ENCODE measurements at places on chromosomes 7 and 10.

GRCh38 chr7:46100521-46100920 lies 179.4 kb upstream of the IGFBP3 start:
- no peak for DNase-seq

DNA sequence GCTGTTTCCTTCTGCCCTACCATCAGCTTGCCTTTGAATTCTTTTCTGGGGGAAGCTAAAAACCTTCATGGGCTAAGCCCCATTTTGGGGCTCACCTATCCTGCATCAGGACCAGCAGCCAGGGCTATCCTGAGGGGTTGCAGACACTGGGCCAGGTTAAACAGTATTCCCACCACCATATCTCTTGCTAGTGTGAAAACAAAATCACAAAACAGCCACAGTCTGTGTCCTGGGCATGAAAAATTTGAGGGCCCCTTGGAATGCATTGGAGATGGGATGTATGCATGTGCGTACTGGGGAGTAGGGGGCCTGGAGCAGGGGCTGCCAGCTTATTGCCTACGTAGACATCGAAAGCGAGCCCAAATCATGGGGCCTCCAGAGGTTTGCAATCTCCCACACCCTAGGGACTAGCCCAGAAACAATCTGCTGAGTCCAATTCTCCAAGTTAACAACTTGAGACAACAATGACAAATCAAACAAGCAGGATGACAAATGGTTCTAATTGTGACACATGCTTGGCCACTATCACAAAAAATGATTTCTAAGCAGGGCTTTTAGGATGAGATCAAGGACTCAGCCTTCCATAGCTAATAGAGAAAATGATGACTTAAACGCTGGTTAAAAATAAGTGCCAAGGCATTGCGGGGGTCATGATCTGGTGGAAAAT lies 557.1 kb downstream of the KCNMA1 start:
- DNase-seq = no peak

GRCh38 chr7:134175334-134176036 lies 48.3 kb downstream of the LRGUK start:
- no peak for DNase-seq

DNA sequence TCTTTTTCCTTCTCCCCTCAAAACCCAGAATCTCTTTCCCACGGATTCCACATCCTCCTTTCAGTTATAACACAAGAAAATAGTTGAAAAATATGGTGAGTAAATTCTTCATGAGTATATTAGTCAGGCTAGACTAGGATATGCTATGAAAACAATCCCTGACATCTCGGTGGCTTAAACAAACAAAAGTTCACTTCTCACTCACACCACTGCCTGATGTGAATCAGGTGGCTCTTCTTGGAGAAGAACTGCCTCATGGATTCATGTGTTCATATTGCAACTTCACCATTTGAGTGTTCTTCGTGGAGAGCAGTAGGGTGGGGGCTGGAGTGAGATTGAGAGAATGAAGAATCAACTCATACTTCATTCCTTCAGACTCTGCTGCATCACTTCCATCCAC lies 204.1 kb downstream of the PHF14 start:
- no peak for DNase-seq

- DNase-seq = no peak
Measured at GRCh38 chr7:5373300-5373699, 50.3 kb downstream of the TNRC18 start.

GRCh38 chr7:88458946-88459345 lies 152.3 kb upstream of the STEAP4 start:
- no peak for DNase-seq

DNA sequence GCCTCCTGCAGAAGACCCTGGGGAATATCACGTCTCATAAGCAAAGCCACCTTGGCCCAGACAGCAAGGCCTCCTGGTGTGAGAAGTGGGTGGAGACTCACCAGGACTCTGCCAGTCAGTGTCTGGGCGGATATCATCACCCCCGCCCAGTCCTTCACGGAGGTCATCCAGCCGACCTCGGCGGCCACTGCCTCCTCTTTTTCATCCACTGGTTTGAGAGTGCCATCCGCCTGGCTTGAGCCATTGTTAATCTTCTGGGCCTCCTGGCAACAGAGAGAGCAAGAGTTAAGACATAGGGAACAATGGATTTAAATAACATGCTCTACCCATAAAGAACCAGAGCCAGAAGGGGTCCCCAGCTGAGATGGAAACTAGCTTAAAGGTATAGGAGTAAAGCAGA lies 233.8 kb downstream of the KCNMA1 start:
- no peak for DNase-seq

GRCh38 chr7:128880791-128881457 lies 18.3 kb downstream of the ATP6V1F start:
- no peak for DNase-seq

Data from GM13976 (cell line).